T1000 (cell line): ENCODE measurements at places on chromosomes 12 and 14.

GRCh38 chr12:14810953-14811483 lies 3.0 kb downstream of the SMCO3 start:
- no peak for DNase-seq

DNA sequence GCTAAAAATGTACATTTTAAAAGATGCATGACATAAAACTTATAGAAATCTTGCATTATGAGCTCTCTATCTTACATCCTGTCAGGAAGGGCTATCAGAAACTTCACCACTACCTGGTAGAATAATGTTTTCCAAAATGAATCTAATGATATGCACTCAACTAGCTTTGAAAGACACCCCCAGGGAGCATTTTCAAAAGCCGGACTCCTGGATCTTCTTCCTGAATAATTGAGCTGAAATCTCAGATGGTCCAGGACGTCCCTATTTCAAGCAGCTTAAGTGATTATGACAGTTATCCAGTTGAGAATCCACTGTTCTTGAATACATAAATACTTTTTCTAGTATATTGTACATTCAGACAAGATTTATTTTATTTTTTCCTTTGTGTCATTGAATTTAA lies 200.6 kb upstream of the MGAT4C start:
- no peak for DNase-seq

DNA sequence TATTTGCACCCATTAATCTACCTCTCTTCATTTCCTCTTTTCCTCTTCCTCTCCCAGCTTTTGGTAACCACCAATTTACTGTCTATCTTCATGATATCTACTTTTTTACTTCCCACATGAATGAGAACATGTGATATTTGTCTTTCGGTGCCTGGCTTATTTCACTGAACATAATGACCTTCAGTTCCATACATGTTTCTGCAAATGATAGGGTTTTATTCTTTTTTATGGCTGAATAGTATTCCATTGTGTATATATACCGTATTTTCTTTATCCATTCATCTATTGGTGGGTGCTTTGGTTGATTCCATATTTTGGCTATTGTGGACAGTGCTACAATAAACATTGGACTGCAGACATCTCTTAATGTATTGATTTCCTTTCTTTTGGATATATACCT lies 49.0 kb upstream of the STRN3 start:
- DNase-seq: no peak

GRCh38 chr12:69330475-69331473 lies 17.4 kb upstream of the LYZ start:
- DNase-seq: no peak

DNA sequence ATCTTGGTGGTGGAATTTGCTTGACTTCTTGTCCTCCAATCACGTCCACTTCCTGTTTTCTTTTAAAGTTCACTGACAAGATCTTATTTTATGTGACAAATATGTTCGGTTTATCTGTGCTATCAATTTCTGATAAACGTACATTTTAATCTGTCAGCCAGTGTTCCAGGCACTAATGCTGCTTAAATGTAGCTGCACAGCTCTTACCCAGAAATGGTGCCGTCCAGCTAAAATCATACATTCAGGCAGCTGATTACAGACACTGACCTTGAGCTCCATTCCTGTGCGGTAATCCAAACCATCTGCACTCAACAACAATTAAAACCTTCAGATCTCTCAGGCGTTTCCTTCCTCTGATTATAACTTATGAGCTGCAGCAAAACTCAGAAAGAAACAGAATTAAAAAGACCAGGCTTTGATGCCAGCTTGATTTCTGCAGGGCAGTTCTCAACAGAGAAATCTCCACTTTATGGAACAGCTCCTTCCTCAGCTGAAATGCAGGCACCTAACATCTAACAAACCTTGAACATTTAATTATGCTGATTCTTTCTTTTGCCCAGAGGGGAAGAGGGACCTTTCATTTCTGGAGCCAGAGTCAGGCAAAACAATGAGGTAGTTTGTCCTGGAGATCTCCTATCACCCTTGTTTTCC lies 26.4 kb upstream of the RASSF3 start:
- no peak for DNase-seq

GRCh38 chr12:52260361-52261207 lies 13.9 kb upstream of the KRT86 start:
- DNase-seq: no peak

- DNase-seq: peak; percentile 7
Observed at GRCh38 chr12:11885261-11886038, 185.3 kb upstream of the BCL2L14 start.

DNA sequence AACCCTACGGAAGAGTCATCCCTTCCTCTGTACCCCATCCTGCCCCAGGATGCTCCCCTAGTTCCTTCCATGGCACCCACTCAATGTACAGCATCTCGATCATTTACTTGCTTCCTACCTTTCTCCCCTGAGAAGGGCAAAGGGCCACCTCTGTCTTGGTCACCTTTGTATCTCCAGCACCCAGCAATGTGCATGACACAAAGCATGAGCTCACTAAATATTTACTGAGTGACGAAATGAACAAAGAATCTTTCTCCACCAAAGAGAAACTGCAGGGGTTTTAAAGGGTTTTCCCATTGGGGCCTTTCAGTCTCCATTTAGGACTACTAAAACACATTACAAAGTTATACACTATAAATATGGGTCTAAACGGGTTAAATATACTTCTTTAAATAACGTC lies 30.6 kb downstream of the ATG14 start:
- DNase-seq: no peak

DNA sequence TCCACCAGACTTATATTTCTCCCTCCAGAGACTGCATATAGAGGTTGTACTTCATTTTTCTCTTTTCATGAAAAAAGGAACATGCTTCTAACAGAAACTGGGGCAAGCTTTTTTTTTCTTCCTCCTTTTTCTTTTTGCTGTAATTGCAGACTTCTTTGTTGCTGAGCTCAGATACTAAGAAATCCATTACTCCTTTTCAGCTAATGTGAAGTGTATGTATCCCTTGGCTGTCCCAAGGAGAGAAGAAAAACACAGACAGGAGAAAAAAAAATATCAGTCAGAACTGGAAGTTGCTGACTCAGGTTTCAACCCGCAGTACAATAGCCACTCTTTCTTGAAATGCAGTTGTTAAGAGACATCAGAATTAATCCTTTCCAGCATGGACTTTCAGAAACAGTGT lies 1248.4 kb downstream of the LRFN5 start:
- DNase-seq: no peak

DNA sequence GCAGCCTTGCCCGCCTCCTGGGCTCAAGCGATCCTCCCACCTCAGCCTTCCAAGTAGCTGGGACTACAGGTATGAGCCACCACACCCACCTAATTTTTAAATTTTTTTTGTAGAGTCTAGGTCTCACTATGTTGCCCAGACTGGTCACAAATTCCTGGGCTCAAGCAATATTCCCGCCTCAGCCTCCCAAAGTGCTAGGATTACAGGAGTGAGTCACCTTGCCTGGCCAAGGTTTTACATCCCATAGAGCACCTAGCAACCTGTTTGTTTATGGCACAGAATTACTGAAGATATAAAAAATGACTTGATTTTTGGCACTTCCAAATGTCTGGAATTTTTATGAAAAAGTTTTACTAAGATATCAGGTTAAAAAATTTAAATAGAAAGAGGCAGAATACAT lies 16.5 kb downstream of the MYO1A start:
- DNase-seq: no peak

GRCh38 chr14:33120966-33121365 lies 182.3 kb downstream of the NPAS3 start:
- DNase-seq: no peak

DNA sequence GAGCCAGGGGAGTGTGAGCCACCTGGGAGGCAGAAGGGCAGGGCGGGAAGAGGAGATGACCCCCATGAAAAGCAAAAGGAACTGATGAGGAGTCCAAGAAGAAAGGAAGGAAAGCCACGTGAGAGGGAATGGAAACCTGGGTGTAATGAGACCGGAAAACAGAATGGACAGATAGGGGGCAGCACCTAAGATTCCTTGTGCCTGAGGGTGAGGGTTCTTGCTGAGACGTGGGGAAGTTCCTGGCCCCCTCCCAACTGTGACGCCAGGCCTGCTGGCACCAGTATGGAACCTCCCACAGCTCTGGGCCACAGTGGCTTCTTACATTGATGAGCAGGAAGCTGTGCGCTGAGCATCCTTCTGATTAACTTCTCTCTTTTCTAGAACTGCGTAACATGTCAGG lies 30.8 kb downstream of the TTC7B start:
- DNase-seq: no peak

DNA sequence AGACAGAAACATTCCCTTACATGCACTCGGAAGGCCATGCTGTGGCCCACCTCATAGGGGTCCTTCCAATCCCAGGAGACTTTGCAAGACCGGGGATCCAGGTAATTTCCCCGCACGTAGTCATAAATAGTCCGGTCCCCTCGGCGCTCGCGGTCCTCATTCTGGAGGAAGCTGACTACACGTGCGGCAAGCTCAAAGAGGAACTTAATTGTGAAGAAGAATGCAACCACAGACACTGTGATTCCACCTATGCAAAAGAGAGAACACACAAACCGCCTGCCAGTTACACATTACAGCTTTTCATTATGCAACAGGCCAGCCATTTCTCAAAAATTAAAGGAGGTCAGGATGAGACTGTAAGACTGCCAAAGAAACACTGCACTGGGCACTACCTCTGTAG lies 28.4 kb downstream of the AREL1 start:
- DNase-seq: no peak

- no peak for DNase-seq
Observed at GRCh38 chr12:47943623-47944340, 19.6 kb upstream of the TMEM106C start.

- no peak for DNase-seq
Observed at GRCh38 chr14:102272392-102272791, 32.6 kb downstream of the MOK start.

DNA sequence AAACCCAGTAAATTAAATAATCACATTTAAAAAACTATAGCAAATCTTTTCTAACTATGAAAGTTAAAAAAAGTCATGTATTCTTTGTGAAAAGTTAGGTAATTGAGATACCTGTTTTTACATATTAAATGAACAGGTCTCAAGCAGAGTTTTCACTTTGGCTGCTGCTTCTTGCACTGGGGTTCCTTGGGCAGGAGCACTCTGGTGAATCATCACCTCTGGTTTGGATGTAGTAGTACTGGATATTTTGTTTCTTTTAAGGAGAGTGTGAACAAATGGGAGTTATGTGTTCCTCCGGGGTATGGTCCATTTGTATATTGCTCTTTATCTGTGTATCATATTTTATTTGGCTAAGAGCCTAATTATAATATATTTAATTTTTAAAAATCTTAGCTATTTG lies 82.7 kb downstream of the FUT8 start:
- no peak for DNase-seq

- no peak for DNase-seq
Observed at GRCh38 chr12:116532428-116532827, 26.8 kb upstream of the MAP1LC3B2 start.

DNA sequence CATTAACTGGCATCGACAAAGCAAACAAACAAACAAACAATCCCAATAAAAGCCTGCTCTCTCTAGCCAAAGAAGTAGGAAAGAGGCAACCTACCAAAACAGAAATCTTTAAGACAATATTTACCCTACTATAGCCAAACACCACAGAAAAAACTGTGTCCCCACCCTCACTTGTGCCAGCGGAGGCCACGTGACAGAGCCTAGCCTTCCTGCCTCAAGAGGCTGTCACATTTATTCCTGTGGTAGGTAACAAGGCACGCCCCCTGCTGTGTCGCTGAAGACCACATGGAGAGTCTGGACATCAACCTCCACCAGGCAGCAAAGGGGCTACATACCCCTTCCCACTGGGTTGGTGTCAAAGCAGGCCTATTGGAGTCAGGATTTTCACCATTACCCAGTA lies 148.1 kb downstream of the LMNTD1 start:
- DNase-seq: no peak

DNA sequence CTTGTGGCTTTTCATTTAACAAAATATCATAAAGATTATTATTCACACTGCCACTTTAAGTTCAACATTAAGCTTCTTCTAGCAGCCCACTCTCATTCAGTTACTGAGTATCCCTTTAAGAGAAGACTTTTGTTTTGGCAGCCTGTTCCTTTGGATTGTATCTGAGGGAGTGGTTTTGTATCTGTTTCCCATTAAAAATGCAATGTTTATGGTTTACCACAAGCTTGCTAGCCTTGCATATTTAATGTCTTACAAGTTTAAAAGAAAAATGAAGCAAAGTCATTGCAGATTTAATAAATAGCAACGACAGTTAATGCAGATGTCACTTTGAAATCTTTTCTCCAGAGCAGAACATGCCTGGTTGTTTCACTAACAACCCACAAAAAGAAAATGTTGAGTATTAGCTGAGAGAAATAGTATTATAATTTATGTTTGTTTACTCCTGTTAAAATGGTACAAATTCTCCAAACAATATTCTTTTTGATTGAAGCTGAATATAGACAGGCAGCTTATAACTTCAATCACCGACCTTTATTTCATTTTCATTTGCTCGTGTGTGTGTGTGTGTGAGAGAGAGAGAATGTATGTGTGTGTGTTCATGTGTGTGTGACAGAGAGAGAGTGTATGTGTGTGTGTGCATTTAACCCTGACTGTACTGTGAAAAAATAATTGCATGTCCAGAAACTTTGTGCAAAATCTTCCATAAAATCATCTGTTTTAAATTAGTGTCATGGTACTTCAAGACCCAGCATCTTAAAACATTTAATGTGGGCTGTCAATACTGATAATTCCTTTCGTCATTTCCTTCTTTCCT lies 1.8 kb downstream of the DCN start:
- no peak for DNase-seq

GRCh38 chr12:123399255-123399617 lies 15.3 kb downstream of the KMT5A start:
- no peak for DNase-seq

DNA sequence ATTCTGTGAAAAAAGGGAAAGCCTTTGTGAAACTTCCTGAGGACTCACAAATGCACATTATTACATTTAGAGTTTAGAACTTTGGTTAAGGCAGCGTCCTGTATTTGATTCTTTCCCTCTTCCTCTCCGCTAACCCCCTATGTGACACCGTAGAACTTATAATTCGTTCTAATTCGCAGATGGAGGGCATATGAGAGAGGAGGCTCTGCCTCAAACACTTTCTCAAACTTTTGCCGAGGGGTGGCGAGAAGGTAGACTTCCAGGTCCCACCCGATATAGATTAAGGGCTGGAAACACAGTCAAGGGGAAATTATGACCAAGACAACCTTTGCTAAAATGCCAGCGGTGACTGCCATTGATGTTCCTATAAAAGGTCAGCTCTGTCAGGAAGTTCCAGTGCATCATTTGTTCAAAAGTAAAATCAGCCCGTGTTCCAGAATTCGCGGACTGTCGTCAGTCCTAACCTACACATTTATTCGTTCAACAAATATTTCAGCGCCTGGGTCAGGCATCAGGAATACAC lies 904 bp upstream of the PAPOLA start:
- DNase-seq: no peak

DNA sequence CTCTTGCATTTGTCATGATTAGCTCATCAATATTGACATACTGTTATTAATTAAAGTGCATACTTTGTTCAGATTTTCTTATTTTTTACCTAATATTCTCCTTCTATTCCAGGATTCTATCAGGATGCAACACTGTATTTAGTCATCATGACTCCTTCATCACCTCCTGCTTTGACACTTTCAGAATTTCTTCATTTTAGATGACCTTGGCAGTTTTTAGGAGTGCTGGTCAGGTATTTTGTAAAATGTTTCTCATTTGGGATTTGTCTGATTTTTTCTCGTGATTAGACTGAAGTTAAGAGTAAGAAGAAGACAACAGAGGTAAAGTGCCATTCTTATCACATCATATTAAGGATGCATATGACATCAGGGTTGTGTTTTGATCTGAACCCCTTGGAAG lies 167.0 kb upstream of the FOXG1 start:
- DNase-seq: no peak

GRCh38 chr12:39010406-39010805 lies 105.0 kb upstream of the CPNE8 start:
- no peak for DNase-seq
